ENCODE measurements at places on chromosomes 2 and 18. TPM values are rescaled to one million over a fixed set of nuclear protein-coding genes. Genes with fewer than 3 reads are reported as not detected.
A peak's percentile ranks its signal among the peaks of the same experiment; 100 is the strongest.

DNA sequence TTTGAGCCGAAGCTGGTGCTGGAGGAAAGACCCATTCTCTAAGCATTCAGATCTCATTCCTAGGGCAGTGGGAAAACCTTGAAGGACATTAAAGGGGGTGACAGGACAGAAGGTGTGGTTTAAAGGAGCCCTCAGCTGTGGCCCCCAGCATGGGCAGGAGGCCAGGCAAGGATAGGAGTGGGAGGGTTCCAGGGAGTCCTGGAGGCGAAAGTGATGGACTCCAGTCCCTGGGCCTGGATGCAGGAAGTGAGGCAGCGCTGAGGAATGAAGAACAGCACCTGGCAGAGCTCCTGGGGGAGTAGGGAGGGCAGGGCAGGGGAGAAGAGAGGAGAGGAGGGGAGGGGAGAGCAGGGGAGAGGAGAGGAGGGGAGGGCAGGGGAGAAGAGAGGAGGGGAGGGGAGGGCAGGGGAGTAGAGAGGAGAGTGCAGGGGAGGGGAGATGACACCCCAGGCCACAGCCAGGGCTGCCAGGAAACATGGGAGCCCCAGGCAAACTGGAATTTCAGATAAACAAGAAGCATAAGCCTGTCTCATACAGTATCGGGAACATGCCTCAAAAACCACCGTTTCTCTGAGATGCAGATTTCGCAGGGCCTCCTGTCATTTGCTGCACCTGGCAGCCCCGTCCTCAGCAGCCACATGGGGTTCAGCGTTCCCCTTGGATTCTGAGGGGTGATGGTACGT lies 5.7 kb downstream of the RAMP1 start:
- no peaks in the 10 kb centered on the region for H3K36me3 ChIP-seq
- H3K27ac ChIP-seq, result no peak overlapping the region
- H3K4me3 ChIP-seq, result no peak overlapping the region
- H3K27me3 ChIP-seq, result peaks cover 10% of the 10 kb centered on the region
- H3K4me1 ChIP-seq, result peaks cover 37% of the 10 kb centered on the region

IL36B gene
- not detected for polyA plus RNA-seq

GRCh38 chr2:224556381-224556780 lies 28.8 kb downstream of the CUL3 start:
- H3K4me3 ChIP-seq, result no peak overlapping the region
- H3K27ac ChIP-seq, result no peak overlapping the region
- no peaks in the 10 kb centered on the region for H3K4me1 ChIP-seq
- DNase-seq, result no peak

GTF2A1L gene
- polyA plus RNA-seq, result not detected

GRCh38 chr2:157261199-157261782 lies 3.8 kb downstream of the GALNT5 start:
- no peaks in the 10 kb centered on the region for H3K27me3 ChIP-seq
- no peaks in the 10 kb centered on the region for H3K36me3 ChIP-seq
- no peak for DNase-seq
- H3K4me3 ChIP-seq, result no peak overlapping the region
- peaks cover 5% of the 10 kb centered on the region for H3K4me1 ChIP-seq

DNA sequence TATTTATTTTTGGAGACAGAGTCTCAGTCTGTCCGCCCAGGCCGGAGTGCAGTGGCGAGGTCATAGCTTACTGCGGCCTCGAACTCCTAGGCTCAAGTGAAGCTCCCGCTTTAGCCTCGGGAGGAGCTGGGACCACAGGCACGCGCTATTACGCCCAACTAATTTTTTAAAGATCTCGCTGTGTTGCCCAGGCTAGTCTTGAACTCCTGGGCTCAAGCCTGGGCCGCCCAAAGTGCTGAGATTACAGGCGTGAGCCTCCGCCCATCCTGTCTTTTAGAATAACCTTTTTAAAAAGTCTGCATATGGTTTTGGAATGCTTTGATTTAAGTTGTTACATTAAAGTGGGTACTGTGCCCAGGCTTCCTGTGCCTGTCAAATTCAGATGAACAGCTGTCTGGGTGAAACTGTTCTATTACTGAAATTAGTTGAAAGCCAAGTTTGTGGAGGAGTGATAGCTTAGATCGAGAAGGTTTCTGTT lies 944 bp downstream of the RAB3GAP1 start:
- peaks cover 68% of the 10 kb centered on the region for H3K4me1 ChIP-seq
- peaks cover 3% of the 10 kb centered on the region for H3K36me3 ChIP-seq
- no peak for DNase-seq
- H3K27ac ChIP-seq, result peak overlapping the region; percentile 88
- H3K27me3 ChIP-seq, result no peaks in the 10 kb centered on the region

KIDINS220 gene
- polyA plus RNA-seq, result 24.3 TPM

DNA sequence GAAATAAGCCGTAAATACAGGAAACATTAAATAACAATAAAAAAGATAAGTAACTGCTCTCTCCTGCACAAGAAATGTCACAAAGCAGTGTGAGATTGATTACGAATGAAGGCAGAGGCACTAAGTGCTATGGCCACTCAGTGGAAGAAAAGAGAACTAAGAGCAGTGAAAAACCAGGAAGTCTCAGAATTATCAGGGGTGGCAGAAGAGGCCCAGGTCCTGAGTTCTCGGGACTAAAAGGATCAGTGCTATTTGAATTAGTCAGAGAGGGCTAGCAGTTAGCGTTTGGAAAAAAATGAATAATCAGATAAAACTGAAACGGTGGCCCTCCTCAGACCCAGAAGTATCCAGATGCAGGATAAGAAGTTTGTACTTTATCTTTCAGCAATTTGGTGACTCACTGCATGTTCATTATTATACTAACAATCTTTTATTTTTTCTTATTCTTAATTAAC lies 367.1 kb downstream of the ZEB2 start:
- DNase-seq, result no peak
- H3K27ac ChIP-seq, result no peak overlapping the region
- no peak overlapping the region for H3K4me3 ChIP-seq
- no peaks in the 10 kb centered on the region for H3K4me1 ChIP-seq

- H3K27me3 ChIP-seq, result no peaks in the 10 kb centered on the region
- no peak overlapping the region for H3K27ac ChIP-seq
- 0 out of 2 replicates have a peak, but pooled peaks cover 4% of the 10 kb centered on the region for H3K4me1 ChIP-seq
- H3K36me3 ChIP-seq, result no peaks in the 10 kb centered on the region
- no peak for DNase-seq
- H3K4me3 ChIP-seq, result no peak overlapping the region
These were observed 147.0 kb downstream of the ESCO1 start for GRCh38 chr18:21453511-21453901.

DNA sequence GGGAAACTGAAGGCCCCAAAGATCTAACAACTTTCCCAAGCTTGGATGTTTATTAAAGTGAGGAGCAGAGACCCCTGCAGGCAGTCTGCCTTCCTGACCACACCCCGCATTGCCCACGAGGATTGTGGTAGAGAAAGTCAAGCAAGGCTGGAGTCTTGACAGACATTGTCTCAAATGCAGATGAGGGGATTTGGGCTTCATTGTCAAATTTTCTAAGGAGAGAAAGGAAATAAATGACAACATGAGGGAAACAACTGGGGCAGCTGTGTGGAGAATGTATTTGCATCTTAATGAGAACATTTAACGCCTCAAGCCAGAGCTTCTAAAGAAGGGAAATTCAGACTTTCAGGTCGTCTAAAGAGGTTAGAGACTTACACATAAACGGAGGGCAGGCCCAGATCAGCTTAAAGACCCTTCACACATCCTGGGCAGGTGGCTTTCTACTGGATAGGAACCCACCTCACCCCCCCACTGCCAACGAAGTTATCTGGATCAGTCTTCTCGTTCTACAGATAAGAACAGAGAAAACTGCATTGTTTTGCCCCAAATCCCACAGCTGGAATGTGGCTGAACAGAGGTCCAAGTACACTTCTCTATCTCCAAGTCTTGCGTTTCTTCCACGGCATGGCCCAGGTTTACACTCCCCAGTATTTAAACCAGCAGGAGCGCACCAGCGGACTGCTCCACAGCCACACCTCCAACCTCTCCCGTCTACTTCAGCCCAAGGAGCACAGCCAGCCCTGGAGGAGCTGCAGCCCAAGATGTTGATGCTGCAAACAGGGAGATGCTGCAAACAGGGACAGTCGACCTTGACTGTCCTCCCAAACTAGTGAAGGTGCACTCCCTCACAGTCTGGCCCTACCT lies 16.2 kb upstream of the SCG2 start:
- H3K36me3 ChIP-seq, result no peaks in the 10 kb centered on the region
- no peak overlapping the region for H3K27ac ChIP-seq
- no peak overlapping the region for H3K4me3 ChIP-seq
- DNase-seq, result no peak
- H3K4me1 ChIP-seq, result peaks cover 1% of the 10 kb centered on the region

DNA sequence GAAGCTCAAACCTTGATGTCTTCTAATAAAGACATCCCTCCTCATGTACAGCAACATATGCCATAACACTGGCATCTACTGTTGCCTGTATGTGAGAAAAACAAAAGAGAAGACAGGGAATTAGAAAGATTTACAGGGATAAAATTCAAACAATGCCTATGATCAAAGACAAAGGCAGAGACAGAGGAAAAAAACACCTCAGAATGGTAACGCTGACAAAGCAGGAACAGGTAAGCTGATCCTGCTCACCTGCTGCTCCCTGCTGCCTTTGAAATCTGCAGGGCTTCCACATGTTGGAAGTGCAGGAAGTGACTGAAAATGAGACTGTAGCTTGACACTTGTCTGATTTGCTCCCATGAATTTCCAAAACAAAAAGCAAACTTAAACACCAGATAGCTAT lies 90.2 kb upstream of the DNAJC10 start:
- H3K4me3 ChIP-seq, result no peak overlapping the region
- no peak overlapping the region for H3K27ac ChIP-seq
- H3K4me1 ChIP-seq, result no peaks in the 10 kb centered on the region
- no peaks in the 10 kb centered on the region for H3K27me3 ChIP-seq
- H3K36me3 ChIP-seq, result no peaks in the 10 kb centered on the region

BOLL gene
- not detected for polyA plus RNA-seq

Data from HepG2 (cell line).